Substantia nigra (tissue), 51 donors: ENCODE measurements at places on chromosomes 11 and 22.
A peak's percentile ranks its signal among the peaks of the same experiment; 100 is the strongest.

DNA sequence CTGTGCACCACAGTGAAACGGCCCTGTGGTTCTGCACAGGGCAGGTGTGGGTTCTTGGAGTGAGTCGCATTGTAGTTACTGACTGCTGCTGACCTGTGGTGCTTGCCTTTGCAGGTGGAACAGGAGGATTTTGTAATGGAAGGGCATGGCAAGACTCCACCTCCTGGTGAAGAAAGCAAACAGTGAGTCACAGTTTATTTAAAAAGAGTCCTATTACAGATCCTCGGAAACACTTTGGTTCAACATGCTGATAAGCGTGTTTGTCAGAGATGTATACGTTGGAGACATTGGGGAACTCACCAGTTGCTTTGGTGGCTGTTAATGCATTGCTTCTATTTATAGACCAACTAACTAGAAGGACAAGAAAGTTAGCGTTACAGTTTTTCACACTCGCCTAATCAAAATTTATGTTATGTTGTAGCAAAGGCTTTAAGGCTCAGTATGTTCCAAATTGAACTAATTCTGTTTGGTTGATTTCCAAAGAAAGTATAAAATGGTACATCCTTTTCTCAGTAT lies 21.7 kb upstream of the TNRC6B start:
- no peak for DNase-seq

- no peak for DNase-seq
Observed at GRCh38 chr11:88042238-88042637, 133.0 kb downstream of the RAB38 start.

GRCh38 chr11:61416941-61417340 lies 12.8 kb downstream of the CPSF7 start:
- no peak for DNase-seq

GRCh38 chr11:12216671-12217374 lies 106.4 kb downstream of the MICAL2 start:
- DNase-seq: no peak

DNA sequence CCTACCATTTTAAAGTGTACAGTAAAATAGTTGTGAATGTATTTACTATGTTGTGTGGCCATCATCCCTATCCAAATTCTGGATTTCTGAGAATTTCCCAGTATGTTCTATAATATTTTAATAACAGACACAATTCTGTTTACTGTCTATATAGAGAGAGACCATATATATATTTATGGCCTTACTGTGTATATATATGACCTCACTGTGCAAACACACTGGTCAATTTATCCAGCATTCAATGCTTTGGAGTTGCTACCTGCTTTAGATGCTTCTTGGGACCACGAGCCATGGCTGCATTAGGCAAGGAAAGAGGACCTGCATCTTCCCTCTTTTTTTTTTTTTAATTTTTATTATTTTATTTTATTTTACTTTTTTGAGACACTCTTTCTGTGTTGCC lies 40.2 kb downstream of the SWAP70 start:
- DNase-seq: no peak

DNA sequence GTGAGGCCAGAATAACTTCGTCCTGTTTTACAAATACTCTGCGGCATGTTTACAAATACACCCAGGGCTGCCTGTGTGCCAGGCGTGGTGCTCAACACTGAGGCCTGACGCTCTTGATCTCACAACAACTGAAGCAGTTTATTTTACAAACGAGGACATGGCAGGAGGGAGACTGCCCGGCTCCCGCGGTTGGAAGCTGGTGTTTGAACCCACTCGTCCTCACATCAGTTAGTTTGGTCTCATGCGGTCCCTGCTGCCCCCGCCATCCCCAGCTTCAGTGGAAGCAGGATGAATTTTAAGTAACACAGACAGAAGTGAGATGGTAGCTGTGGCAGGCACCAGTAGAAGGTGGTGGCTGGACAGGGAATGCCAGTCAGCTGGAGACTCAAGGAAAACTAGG lies 16.4 kb downstream of the KIAA0930 start:
- no peak for DNase-seq

DNA sequence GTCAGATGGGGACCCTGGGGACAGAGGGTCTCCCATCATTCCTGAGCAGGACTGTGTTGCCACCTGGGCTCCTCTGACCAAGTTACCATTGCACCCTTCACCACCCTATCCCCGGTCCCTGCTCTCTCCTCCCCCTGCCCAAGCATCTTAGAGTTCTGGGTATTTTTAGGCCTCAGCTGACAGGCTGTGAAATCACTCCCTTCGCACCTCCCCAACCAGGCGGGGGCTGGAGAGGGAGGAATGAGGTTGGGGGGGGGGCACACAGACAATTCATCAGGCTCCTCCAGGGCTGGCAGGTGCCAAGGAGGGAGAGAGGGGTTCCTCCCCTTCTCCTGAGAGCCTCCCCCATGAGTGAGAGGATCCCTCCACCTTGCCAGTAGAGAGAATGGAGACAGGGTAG lies 9.0 kb downstream of the SYT7 start:
- no peak for DNase-seq

GRCh38 chr11:36874291-36874690 lies 276.3 kb upstream of the RAG2 start:
- no peak for DNase-seq

GRCh38 chr22:39833093-39833492 lies 60.5 kb downstream of the ENTHD1 start:
- DNase-seq: no peak

GRCh38 chr11:65814131-65814985 lies 19.4 kb upstream of the SNX32 start:
- peak; percentile 25 for DNase-seq

GRCh38 chr11:94876645-94877442 lies 96.5 kb downstream of the CWC15 start:
- no peak for DNase-seq

DNA sequence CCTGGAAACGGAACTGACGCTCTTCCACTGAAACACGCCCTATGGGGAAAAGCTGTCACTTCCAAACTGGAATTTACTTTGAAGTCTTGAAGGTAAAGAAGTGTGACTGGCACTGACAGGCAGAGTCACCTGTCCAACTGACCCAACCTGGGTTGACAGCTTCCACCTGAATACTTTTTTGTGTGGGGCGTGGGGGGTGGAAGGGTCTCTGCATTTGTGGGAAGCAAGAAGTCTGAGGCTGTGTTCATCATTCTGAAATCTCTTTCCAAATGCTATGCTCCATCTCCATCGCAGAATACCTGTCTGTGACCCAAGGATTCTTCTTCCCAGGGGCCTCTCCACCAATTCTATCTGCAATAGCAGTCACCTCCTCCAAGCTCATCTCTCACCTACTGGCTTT lies 7.8 kb downstream of the IFT27 start:
- DNase-seq: no peak

DNA sequence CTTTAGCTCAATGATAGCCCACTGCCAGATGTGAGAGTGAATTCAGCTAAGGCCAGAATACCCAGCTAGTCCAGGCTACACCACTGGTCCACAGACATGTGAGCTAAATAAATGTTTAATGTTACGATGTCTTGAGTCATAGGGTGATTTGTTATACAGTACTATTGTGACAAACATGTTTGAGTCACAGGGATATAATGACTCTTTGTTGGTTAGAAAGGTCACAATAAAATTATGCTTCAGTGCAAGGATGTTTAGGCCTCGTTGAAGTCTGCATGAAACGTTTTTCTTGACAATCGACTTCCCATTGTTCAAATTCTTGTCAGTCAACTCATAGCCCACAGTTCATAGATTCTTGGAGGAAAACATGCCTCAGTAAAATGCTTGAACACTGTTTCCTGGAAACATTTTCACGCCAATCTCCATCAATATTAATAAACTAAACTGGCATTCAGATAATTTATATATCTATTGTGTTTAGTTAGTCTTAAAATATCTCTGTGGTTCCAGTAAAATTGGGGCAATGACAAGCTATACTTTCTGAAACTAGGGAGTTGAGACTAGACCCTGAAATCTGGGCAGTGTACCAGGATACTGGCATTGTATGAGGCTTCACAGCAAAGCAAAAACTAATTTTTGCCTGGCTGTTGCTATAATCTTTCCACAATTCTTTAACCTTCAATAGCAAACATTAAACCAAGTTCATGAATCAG lies 650.8 kb upstream of the KIRREL3 start:
- DNase-seq: no peak

DNA sequence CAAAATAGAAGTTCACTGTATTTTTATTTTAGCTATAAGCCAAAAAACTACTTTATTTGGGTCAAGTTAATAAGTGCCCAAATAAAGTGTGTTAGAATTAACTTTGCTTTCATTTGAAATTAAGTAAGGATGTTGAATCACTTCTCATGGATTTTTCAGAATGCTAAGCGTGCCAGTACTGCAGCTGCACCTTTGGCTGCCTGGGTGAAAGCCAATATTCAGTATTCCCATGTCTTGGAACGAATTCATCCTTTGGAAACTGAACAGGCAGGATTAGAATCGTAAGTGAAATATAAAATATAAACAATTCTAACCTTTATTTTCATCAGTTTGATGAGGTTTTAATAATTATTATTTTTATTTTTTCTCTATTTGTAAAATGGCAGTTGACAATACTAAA lies 113.6 kb downstream of the DYNC2H1 start:
- DNase-seq: no peak

DNA sequence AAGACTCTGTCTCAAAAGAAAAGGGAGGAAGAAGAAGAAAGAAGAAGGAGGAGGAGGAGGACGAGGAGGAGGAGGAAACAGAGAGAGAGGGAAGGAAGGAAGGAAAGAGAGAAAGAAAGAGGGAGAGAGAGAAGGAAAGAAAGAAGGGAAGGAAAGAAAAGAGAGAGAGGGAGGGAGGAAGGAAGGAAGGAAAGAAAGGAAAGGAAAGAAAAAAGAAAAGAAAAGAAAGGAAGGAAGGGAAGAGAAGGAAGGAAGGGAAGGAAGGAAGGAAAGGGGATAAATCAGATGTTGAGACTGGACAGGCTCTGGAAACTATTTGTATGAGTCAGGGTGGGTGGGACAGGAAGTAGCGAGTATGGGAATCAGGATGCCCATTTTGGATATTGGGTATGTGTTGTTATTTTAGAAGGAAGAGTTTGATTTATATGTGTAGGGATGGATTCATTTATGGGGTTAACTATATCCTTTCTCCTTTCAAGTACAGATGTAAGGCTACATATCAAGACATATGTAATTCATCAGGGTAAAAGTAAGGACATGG lies 6.0 kb upstream of the RPL3 start:
- no peak for DNase-seq

DNA sequence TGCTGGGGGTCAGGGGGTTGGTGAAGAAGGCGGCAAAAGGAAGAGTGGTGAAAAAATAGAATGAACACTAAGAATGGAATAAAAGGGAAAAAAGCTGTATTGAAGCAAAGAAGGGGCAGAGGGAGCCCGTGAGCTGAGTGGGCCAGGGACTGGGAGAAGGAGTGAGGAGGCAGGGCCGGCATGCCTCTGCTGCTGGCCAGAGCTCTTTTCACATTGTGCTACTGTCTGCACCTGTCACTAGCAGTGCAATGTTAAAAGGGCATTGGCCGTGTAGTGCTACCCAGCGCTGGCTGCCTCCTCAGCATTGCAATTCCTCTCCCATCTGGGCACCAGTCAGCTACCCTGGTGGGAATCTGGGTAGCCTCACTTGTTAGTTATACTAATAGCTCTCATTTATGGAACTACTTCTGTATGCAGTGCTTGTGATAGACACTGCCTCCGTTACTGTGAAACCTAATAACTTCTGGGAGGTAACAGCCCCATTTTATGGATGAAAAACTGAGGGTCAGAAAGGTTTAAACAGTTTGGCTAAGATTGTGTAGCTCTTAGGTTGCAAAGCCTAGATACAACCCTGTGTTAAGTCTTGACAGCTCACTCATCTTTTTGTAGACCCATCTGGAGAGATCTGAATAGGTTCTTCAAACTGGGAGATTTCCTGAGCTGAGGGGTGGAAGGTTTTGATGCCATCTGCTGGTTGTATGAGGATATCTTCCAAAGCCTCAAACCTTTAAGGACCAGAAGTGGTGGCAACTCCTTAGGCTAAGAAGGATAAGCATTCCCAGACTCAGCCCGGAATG lies 8.5 kb downstream of the YPEL4 start:
- no peak for DNase-seq

- no peak for DNase-seq
Observed at GRCh38 chr11:59572091-59572490, 43.5 kb downstream of the OSBP start.

DNA sequence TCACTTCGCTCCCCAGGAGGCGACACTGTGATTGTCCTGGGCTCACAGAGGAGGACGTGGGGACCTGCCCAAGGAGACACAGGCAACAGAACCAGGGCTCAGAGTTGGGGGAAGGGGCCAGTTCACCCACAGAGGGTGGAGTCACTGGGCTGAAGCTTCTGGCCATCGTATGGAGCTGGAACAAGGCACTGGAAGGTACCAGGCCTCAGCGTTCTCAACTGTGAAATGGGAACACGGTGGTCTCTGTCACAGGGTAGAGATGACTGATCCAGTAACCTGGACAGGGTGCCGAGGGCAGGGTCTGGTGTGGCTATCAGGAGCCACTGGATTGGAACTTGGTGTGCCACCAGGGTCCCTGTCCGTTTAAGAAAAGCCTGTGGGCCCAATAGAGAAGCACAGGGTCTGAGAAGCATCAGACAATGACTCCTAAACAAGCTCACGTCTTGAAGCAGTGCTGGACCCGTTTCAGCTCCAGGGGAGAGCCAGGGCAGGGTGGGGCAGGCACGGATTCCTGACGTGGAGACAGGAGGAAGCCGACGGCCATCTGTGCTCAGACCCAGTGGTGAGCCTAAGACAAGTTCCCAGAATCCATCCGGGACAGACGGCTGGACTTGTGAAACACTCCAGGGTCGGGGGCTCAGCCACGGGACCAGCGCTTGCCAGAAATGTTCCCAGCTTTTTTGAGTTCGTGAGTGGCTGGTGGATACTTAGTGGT lies 25.0 kb upstream of the KCNQ1OT1 start:
- DNase-seq: no peak

- no peak for DNase-seq
Observed at GRCh38 chr11:111944651-111945051, 7.5 kb downstream of the DIXDC1 start.

GRCh38 chr11:44966694-44967093 lies 16.0 kb upstream of the TP53I11 start:
- DNase-seq: no peak

GRCh38 chr11:88421530-88421929 lies 84.0 kb upstream of the CTSC start:
- DNase-seq: no peak

DNA sequence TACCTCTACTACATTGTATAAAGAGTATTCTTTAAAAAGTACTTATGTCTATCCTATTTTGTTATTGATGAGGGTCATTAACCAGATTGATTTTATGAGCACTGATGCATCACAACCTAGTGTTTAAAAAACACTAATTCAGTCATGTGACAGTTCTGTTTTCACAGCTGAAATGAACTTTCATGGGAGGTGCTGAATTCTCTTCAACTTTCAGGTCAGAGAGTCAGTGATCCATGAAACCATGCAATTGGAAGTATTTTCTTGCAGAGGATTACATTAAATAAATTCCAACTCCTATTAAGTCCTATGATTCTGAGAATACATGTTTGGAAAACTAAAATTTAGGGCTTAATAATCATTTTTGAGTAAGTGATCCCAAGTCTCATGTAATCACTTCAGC lies 889.4 kb downstream of the KCNA4 start:
- no peak for DNase-seq

- no peak for DNase-seq
Observed at GRCh38 chr11:120302001-120302805, 22.9 kb upstream of the TLCD5 start.
